ENCODE measurements at places on chromosomes 2 and 18.

GRCh38 chr18:78807668-78808067 is 171.9 kb upstream of the SALL3 start:
- no peak for DNase-seq

DNA sequence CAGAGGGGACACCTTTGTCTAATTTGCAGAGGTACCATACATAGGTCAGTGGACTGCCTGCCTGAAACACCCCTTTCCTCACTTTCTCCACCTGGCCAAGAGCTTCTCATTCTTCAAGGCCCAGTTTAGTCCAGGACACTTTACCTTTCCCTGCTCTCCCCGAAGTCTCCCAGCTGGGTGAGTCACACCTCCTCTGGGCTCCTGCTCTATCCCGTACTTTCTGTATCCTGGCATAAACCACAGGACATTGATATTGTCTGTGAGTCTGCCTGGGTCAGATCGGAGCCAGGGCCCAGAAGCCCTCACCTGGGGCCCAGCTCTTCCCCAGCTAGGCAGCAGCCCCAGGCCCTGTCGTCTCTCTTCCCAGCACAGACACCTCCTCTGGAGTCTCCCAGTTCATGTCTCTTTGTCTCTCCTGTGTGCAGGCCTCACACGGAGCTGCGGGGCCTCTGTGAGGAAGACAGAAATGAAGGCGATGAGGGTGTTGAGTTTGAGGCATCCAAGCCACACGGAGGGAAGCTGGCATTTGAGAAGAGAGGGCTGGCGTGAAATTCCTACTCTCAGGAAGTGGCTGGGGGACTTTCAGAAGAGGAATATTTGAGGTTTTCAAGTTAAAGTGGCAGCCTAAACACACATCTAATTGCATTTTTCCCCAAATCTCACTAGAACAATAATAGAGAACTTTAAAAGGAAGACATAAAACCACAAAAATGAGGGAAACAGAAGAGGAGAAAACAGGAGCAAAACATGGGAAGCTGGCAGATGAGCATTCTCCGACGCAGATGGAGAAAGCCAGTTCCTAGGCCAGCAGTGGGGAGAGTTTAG is 79.6 kb upstream of the LAPTM4A start:
- DNase-seq, result no peak

DNA sequence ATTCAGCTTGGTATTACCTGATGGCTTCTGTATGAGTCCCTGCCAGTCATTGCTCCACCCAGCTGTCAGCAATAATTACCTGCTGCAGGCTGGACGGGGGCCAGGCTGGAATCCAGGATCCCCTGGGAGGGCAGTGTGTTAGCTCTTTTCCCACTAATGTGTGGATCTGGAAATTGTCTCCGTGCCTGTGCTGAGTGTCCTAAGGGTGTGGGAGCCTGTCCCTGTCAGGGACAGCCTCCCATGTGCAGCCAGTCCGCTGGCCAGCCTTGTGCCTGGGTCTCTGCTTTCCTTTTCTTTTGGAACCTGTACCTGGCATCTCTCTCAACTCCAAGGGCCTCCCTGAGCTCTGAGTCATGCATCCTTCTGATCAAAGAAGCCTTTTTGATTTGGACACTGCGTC is 107.2 kb upstream of the SPRED2 start:
- DNase-seq, result peak; percentile 16

DNA sequence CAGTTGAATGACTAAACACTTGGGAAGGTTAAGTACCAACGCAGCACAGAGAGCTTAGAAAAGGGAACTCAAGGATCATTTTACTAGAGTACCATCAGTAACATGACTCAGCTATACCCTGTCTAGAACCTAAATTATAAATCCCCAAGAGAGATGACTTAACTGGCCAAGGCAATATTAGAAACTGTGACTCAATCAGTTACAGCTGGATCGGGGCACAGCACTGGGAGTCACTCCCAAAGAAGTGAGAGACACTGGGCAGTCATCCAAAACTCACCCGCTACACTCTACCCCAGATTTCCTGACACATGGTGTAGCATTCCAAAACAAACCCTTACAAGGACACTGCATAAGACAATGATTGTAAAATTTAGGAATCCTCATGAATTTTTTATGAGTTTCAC is 17.7 kb downstream of the IWS1 start:
- DNase-seq, result peak; percentile 51

DNA sequence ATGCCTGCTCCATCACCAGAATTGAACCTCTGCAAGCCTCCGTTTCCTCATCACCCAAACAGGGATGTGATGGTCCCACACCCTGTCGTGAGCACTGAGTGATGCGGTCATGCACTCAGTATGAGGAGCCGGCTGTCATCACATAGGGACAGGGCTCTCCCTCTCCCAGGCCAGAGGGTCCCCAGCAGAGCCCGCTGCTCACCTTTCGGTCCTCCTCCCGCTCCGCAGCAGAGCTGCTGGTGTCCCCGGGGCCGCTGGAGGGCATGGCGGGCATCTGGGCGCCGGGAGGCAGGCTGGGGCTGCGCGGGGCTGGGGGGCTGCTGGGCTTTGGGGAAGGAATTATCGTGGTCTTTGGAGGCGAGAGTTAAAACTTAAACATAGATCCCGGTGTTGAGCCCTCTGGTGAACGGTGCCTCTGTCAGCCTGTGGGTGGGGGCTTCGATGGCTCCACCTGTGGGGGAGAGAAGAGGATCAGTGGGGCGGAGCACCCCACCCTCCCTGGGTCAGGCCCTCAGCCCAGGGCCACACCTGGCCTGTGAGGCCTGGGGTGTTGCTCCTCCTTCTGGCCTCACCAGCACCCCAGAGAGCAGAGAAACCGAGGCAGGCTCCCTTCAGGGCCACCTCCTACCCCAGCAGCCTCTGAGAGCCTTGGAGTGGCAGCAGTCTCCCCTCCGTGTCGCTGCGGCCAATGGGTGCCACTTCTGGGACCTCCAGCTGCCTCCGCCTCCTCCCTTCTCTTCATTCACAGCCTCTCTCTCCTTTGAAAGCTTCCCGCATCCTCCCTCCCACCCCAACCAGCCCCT is 27.8 kb downstream of the DNMT3A start:
- no peak for DNase-seq

DNA sequence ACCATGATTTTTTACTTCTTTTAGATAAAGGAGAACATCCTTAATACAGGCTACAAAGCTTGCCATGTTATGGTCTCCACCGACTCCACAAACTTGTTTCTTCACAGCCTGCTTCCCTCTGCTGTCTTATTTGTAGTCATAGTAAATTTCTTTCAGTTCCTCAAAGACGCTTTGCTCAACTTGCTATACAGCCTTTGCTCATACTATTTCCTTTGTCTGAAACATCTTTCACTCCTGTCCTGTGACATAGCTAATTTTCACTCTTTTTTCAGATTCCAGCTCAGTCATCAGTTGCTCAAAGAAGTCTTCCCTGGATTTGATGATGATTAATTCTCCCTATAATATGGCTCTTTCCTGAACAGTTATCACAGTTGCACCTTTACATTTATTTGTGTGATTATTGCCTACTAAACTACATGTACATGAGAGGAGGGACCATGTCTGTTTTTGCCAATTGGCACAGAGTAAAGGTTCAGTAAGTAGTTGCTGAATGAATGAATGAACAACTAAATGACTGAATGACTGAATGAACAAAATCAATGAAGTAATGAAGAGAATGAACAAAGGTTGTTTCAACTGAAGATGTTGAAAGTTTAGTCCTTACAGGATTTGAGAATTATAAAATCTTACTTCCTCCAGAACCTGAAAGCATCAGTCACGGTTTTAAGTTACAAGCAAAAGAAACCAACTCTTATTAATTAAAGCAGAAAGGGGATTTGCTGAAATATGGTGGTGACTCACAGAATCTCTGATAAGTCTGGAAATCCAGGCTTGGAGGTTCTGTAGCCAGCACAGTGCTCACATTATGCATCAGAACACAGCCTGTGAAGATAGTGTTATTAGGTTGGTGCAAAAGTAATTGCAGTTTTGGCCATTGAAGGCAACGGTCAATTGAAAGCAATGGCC is 186.4 kb upstream of the FAM98A start:
- no peak for DNase-seq

DNA sequence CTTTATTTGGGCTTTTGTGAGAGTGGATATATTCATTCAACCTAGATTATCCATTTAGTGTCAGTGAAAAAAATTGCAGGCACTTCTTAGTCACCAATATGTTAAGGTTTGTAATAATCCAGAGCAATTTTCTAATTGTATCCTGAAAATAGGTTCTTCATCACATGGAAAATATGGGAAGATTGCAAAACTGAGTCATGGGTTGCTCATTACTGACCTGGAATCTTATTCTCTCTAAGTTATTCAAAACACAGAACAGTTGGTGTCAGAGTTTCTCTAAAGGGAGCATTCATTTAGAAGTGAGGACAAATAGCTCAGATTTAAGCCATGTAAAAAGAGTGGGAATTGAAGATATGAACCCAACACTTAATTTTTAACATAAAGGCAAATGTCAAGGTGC is 181.3 kb downstream of the IKZF2 start:
- no peak for DNase-seq

DNA sequence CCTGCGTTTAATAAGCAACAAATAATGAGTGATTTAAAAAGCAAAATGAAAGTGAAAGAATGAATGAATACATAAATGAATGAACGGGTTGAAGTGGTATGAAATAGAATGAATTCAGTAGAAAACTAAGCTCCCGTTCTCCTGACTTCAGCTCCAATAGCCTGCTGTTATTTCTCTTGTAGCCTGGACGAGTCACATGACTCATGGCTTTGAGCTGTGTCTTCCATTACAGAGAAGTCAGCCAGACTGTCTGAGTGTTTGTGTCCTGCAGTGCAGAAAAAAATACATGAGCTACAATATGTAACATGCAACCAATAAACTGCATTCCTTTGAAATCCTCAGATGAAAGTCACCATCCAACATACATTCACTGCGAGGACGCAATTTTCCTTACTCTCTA is 21.2 kb downstream of the SCG2 start:
- DNase-seq, result peak; percentile 52

DNA sequence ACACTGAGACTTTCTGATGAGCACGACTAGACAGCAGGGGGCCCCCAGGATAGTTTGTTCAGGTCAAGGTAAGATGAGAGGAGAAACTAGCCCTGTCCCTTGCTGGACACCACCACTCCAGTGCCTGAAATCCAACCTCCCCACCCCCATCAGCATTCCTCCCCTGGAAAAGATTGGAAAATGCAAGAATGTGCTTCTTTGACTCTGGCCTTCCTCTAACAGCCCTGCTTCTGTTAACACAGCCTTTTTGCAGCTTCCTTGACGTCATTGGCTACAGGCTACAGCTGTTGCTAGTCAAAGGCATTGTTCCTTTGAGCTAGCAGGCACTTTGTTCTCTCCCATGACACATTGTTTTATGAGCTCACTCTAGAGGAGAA is 20.1 kb upstream of the LTBP1 start:
- DNase-seq, result no peak

- no peak for DNase-seq
Observed at GRCh38 chr2:70679259-70679658, 88.7 kb downstream of the ADD2 start.

DNA sequence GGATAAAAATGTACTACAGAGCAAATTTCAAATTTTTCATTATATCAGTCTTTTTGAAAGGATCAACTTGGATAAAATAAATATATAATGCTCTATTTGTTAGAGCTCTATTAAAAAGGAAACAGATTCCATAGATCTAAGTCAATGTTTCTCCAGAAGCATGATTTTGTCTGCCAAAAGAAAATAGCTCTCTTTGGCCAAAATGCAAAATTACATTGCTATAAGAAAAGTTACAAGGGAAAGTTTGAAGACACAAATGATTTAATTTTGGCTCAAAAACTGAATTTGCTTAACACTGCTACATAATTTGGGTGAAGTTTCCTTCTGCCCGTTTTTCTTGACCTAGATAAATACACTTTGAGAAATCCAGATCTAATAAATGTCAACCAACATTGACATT is 15.7 kb downstream of the C2orf69 start:
- DNase-seq, result no peak

DNA sequence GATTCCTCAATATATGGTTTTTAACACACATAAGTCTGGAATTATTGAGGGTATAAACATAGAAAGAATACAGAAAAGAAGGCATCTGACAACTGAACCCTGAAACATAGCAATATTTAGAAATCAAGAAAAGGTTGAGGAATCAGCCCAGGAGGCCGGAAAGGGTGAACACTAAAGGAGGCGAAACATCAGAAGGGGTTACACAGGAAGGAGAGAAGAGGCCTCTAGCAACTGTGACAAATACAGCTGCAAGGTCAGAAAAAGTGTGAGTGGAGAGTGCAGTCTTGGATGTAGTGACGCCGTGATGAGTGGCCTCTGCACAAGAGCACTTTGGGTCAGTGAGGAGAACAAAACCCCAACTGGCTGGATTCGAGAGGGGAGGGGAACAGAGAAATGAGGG is 70.7 kb downstream of the SLC9A2 start:
- DNase-seq, result no peak

DNA sequence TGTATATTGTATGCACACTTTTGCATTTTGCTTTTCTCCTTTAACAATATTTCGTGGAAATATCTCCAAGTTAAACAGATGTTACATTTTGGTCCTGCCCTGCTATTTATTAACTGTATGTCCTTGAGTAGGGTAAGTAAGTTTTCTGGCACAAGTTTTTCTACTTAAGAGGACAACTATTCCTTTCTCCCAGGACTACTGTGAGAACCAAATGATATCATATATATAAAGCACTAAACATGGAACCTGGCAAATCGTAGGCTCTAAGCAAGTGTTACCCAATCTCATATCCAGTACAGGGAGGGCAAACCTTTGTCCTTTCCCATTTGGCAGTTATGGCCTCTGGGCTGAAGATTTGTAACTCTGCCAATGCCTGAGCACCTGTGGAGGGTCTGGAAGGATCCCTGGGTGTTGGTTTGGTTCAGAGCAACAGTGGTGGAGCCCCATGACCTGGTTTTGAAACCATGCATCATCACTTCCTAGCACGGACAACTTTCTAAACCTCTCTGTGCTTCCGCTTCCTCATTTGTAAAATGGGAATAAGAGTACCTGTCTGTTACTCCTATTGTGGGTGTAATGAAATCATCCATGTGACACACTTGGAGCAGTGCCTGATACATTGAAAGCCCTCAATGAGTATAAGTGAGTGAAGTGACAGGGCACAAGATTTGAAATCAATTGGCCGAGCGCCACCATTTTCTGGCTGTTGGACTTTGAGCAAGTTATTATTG is 28.3 kb upstream of the ICOS start:
- no peak for DNase-seq

DNA sequence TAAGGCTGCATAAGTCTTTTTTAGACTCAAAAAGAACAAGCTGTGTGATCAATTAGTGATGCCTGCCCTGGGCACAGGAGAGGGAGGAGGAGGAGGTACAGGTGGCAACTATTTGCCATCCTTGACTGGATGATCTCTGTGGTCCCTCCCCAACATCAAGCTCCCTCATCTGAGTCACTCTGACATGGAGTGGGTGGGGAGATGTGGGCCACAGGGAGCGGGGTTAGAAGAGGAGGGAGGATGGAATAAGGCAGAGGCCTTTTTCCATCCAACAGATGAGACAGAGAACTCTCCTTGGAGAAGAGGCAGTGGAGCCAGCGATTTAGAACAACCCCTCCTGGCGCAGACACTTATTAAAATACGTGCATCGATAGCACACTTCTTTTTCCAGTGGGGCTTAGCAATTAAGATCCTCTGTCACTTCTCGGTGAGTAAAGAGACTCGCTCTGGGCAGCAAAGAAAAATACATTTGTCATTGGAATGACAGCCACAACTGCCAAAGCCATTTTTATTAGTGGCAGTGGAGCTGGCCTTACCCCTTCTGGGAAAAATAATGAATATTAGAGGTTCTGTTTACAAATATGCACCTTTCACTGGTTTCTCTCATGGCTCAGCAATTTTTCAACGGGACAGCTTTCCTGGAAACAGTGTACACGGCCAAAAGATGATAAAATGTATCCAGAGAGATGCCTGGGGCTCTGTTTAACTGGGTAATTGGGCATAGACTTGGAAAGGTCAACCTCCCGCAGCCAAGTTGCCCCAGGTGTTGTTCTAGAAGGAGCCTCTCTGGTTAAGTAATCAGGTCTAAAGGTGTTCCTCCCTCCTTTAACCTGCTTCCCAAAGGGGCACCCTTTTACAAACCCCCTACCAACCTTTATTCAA is 238.4 kb upstream of the CXCR4 start:
- DNase-seq, result peak; percentile 6

Data from cerebellar cortex (tissue), 1 donor.